Stimulated activated CD8-positive, alpha-beta memory T cell treated with anti-CD3 and anti-CD28 coated beads, Interleukin-12 subunit alpha, Interleukin-12 subunit beta, amount 100 ng/mL, for 1 hour (primary cell): ENCODE measurements at places on chromosomes 12 and 14.

DNA sequence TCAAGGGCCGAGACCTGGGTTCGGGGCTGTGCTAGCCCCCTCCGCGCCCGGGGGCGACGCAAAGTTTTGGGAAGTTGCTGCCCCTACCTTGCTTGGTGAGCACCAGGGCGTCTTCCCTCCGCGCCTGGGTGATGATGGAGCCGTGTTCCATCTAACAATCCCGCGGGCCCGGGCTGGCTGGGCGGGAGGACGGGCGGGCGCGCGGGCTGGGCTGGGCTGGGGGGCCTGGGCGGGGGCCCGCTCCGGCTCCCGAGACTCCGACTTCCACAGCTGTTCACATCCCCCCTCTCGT is 298 bp downstream of the CTDSP2 start:
- DNase-seq: no peak

DNA sequence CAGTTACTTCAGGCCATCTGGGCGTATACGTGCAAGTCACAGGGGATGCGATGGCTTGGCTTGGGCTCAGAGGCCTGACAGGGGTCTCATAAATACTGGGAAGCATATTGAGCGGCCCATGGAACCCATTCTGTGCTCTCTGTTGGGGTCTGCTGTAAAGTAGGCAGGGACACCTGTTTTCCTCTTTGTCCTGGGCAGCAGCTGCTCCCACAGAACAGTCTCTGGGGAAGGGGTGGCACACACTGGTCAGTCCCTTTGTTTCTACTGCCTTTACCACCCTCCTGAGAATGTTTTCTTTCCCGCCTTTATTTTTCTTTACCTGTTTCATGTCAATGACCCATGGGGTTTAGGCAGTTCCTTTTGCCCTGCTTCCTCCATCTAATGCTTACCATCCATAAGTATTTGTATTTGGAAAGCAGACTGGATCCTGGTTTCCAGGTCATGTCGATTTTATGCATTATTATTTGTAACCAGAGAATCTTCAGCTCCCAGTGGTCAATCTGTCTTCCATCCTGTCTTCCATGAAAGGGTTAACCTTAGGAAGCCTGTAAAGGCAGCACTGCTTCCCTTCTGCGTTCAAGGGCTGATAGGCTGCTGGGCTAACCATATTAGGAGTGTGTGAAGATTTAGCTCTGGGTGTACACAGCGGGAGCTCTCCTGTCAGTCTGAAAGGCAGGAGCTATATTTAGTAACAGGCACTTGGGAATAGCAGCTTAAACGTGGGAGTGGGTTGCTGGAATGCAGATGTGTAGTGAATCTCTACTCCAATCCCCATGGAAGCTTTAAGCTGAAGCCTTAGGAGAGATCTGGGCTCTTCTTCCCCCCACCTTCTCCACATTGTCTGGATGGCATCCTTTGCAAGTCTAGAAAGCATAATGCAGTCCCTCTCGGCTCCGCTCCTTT is 124.0 kb downstream of the DYRK2 start:
- DNase-seq: no peak

DNA sequence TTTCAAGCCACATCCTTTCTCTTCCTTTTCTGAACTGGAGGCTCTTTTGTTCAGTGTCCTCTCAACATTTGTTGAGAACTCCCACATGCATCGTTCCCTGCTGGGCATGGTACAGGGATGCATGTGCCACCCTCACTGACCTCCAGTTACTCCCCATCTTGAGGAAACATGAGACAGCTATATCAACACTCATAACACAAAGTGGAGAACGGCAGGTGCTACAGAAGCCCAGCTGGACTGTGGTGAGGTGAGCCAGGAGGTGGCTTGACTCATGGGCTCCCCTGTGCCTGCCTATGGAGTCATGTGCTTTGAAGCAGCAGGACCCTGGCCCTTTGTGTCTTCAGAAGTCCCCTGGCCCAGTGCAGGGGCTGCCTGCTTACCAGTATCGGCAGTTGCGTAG is 9.7 kb downstream of the MYH6 start:
- no peak for DNase-seq

DNA sequence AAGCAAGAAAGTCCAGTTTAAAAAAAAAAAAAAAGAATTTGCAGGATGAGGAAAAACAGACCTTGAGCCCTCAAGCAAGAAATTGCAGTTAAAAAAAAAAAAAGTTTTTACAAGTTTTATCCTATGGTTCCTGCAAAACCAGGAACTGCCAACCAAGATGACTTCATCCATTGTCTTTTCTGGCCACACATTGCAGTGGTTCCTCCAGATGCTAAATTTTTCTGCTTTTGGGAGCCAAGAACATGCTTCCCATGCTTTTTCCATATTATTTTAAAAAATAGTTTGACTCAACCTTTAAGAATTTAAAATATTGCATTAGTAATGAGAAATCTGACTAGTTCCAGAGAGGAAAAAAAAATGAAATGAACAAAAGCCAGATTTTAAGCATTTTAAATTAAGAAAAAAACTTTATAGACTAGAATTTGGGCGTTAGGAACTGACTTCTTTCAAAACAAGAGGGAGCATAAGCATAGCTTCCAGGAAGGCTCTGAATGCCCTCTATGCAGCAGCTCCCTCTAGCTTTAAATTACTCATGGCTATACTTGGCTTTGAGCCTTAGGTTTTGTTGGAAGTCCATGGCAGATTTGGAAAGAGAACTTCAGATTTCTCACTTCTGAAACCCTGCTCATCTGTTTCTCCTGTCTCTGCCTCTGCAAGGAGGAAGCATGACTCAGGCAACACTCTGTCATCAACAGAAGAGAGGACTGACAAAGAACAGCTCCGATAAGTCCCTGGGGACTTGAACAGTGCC is 124.5 kb downstream of the GPR65 start:
- no peak for DNase-seq

DNA sequence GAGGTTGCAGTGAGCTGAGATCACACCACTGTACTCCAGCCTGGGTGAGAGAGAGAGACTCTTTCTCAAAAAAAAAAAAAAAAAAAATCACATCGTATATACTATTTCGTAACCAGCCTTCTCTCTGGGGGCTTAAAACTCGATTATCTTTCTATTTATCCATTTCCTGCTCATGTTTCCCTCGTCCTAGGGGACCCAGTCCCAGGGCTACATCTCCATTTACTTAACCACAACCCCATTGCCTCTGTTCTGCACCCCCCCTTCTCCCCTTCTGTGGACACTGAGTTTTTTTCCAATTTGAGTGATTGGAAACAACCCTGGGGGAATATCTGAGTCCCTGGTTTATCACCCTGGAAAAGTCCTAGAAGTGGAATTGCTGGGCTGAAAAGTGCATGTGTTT is 36.2 kb upstream of the YY1 start:
- DNase-seq: no peak

DNA sequence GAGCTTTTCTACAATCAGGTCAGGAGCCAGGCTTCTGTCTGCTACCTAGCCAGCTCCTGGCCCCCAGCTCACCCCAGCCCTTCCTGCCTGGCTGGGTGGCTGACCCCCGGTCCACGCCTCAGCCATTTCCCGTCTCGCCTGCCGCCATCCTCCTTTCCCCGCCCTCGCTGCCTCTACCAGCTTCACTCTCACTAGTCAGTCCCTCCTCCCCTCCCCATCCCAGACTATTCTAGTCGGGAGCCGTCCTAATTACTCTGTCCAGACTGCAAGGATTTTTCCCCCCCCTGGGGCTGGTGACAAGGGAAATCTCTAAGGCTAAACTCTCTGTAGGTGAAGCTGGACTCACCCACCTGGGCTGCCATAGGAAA is 825 bp downstream of the DHH start:
- no peak for DNase-seq

DNA sequence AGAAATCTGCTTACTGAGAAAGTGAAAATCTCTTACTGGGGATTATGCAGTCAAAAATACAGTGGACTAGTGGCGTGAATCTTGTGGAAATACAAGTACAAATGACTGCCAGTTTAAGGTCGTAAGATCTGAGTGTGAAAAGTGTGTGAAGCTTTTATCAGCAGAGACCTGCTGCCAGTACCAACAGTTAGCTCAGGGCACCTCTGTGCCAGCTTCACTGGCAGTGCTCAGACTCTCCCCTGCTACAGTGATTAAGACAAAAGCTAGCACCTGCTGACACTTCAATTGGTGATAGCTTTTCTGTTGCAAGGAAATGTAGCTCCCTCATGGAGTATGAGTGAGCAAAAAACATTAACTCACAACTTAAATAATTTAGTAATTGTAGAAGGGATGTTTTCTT is 185.1 kb downstream of the ANO6 start:
- DNase-seq: no peak

- no peak for DNase-seq
These were observed 50.9 kb downstream of the RIN3 start for GRCh38 chr14:92564344-92565039.

DNA sequence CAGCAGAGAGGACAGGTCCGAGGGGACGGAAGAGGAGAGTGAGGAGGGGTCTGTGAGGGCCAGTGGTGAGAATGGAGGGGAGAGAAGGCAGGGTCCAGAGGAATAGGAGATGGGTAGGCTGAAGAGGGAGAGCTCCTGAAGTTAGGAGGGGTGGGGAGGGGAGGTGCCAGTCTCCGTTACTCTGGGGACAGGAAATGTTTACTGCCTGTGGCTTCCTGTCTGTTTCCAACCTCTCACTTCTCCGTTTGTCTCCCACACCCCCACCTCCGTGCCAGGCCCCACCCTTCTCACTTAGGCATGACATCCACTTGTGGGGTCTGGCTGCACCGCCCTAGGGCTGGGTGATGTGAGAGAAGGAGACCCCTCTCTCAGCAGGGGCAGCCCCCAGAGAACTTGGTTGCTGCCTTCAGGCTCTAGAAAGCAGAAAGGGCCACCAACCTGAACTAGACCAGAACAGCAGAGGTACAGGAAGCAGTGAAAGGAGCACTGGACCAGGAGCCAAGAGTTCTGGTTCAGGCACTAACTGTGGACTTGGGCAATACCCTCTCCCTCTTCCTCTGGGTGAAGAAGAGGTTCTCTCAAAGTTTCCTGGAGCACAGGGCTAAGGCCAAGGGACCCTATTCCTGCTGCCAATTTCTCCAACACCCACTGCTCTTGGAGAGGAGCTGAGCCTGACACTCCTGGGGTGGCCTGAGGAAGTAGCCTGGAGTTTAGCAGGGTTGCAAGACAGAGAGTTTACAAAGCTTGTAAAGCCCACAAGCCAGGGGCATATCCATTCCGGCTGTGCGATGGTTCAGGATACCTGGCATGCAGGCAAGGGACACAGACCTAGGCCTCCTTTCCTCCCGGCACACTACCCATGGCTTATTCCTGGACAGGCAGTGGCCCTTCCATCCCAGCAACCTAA is 5.5 kb downstream of the ITGA5 start:
- peak; percentile 71 for DNase-seq

GRCh38 chr14:92026548-92027190 is 13.2 kb downstream of the TRIP11 start:
- no peak for DNase-seq
